ENCODE measurements at places on chromosomes 3 and 15. TPM values are rescaled to one million over a fixed set of nuclear protein-coding genes. Genes with fewer than 3 reads are reported as not detected.

GRCh38 chr3:53202331-53203015 lies 41.5 kb downstream of the PRKCD start:
- DNase-seq: no peak

GRCh38 chr3:47092090-47092489 lies 71.8 kb downstream of the SETD2 start:
- no peak for DNase-seq

DNA sequence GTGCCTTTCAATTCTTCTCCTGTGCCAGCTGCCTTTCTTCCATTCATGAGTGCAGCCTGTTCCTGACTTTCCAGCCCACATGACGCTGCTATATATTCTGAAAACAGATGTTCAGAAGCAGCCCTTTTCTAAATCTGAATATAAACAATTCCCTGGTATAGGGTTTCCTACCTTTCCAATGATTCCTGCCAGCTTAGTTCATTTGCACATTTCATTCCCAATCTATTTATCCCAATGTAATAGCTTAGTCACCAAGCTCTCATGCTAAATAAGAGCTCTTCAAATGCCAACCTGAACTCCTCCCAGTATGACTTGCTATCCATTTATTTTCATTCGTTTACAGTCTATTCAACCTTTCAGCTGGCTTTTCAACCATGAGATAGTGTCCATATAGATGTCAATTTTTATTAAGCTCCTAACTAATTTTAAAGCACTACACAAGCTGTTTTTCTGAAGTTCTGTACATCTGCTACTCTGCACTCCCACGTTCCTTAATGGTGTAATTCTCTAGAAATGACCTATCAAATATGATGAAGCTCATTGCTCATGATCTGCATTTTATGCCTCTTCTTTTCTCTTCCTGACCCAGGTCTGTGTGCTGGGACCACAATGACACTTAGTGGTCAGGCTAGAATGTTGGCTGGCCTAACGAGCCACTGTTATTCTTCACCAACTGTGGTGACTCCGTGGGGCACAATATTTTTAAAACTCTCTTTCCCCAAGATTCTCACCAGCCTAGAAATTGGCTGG lies 605.0 kb upstream of the TBL1XR1 start:
- DNase-seq: no peak

- DNase-seq: no peak
Observed at GRCh38 chr3:36302158-36302509, 78.2 kb upstream of the STAC start.

DNA sequence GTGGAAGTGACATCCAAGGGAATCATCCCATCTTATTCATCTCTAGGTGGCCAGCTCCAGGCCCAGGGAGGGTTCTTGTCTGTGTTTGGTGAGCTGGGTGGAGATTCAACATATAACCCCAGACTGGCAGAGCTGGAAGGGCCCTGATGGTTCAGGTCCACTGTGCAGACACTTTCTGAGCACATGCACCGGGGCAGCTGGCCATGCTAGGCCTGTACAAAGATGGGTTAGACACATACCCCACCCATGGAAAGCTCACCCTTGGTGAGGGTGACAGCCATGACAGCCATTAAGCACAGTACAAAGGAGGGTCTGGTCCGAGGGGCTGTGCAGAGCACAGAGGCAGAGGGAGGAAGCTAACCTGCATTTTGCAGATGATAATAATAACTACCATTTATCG lies 100.4 kb downstream of the CORO2B start:
- DNase-seq: no peak

The GOLGA6A gene
- not detected for total RNA-seq

GRCh38 chr15:44289259-44289790 lies 806 bp downstream of the GOLM2 start:
- no peak for DNase-seq

DNA sequence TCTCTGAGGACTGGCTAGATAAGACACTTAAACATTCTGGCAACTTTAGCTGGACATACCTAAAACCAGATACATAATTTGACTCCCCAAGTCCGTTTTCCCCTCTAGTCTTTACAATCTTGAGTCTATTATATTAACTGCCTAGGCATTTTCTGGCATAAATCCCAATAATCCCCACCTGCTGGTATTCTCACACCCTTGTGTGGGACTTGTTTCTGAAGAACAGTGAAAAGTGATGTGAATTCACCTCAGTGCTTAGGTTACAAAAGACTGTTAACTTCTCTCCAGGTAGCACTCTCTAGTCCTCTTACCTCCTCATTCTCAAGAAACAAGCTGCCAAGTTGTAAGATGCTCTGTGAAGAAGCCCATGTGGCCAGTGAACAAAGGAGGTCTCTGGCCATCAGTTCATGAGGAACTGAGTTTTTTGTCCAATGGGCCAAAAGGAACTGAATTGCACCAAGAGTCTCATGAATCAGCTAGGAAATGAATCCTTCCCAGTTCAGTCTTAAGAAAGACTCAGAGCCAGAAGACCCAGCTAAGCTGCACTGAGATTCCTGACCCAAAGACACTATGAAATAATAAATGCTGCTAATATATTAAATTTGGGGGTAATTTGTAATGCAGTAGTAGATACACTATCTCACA lies 4.1 kb downstream of the OSBPL11 start:
- no peak for DNase-seq

DNA sequence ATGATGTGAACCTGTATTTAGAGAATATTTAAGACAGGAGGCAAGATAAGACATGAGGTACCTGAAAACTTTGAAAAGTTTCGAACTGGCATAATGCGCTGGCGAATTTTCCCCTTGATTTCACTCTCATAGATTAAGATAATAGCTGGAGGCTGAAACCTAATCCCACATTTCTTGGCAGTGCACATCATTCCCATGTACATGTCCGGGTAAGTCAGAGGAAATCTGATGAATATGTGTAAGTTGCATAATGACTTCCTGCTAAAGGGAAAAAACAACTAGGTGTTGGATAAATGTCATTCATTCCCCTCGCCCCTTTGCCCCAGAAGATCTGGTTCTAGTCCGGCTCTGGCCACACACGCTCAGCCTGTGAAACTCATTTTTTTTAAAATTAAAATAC lies 3.6 kb downstream of the CEP19 start:
- no peak for DNase-seq

The STX19 gene
- not detected for total RNA-seq

The GDPGP1 gene
- 10.2 TPM for total RNA-seq

The SEMA3B gene
- 0.53 TPM for total RNA-seq

The HLTF gene
- 56.9 TPM for total RNA-seq

The SLC35G2 gene
- total RNA-seq: 15.6 TPM

Data from pulmonary artery endothelial cell (primary cell).